ENCODE measurements at places on chromosomes 2 and 18.

DNA sequence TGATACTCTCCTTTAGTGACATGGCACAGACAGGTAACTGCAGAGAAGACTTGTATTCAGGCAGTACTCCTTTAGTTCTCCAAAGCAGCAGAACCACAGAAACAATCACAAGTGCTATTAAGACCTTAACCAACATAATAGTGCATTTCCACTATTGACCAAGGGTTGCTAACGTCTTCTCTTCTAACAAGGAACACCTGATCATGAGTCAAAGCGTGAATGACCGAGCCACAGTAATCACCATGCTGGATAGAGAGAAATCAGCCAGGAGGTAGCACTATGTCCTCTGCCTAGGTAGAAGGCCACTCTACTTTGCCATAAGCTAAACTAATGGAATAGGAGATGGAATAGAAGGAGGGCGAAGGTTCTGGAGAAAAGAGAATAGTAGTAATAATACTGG, 161.0 kb downstream of the ANKRD44 start:
- no peak for DNase-seq

GRCh38 chr2:20213651-20214565, 11.0 kb downstream of the SDC1 start:
- no peak for DNase-seq

- DNase-seq = no peak
These were observed 154.6 kb upstream of the CTAGE1 start for GRCh38 chr18:22572341-22572740.

- DNase-seq = no peak
These were observed 889.1 kb upstream of the GCFC2 start for GRCh38 chr2:76599732-76600368.

- no peak for DNase-seq
These were observed 84.2 kb downstream of the LRRFIP1 start for GRCh38 chr2:237711458-237712150.

GRCh38 chr2:1422131-1422530, 8.9 kb downstream of the TPO start:
- DNase-seq = no peak

- DNase-seq = no peak
These were observed 33.7 kb upstream of the FAM98A start for GRCh38 chr2:33632831-33633230.

DNA sequence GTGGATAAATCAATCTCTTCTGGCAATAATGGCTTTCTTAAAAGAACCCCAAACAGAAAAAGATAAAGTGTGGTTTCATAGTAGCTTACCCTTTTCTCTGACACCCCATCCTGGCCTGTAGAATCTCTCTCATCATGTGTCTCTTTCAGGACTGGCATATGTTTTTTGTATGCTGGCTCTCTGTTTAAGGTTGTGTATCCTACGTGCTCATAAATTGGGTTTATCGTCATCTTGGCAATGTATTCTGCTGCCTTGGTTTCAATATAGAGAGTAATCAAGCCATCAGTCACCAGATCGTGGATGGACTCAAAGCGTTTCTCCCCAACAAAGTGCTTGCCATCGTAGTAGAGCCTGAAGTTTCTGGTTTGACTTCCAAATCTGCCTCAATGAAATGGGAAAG, 113.5 kb upstream of the CHRNA1 start:
- DNase-seq = no peak

- DNase-seq = no peak
These were observed 396.7 kb upstream of the HS6ST1 start for GRCh38 chr2:128715360-128715759.

DNA sequence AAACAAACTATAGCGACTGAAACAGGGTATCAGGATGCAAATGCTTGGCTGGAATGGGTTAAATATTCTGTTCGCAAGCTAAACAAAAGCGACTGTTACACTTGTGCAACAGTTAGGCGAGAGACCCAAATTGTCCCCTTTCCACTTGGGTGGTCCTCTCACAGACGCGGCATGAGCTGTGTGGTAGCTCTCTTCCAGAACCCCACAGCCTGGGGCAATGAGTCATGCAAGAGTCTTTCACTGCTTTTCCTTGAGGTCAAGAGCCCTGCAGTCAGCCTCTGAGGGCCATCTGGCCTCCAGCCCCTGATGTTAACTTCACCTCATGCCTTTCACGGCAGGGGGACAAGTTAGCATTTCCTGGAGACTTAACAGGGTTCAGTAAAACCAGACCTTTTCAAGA, 25.7 kb downstream of the SULT1C4 start:
- no peak for DNase-seq

DNA sequence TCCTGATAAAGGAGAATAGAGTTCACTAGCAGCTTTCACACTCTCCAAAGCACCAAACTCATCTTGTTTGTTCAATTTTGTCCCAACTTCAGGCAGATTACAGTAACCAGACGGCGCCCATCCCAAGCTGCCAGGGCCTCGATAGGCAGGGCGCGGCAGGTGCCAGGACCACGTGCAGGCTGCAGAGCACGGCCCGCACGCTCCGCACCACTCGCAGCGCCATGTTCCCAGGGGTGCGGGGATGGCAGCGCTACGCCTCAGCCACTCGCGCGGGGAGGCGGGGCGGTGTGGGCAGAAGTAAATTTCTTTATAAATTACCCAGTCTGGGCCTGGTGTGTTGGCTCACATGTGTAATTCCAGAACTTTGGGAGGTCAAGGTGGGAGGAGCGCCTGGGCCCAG, 30.3 kb upstream of the INO80D start:
- DNase-seq = no peak

DNA sequence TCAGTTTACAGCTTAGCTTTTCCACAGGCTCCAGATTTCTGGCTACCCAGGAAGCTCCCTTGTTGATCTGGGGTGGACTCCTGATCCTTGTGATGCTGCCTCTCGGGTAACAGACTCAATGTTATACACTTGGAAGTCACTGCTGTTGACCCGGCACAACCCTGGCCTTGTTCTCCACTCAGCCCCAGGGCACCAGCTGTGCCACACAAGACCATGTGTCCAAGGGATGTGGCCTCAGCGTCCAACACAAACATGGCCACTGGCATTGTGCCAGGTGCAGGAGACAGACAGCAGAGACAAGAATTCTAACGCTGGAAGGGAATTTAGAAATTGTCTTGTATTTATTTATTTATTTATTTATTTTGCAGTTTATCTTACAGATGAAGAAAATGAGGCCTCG, 39.0 kb upstream of the PPP4R1 start:
- no peak for DNase-seq

- DNase-seq = no peak
These were observed 61.3 kb downstream of the ASXL2 start for GRCh38 chr2:25817006-25817405.
